ENCODE measurements at places on chromosomes 5 and 9. TPM values are rescaled to one million over a fixed set of nuclear protein-coding genes. Genes with fewer than 3 reads are reported as not detected.
A peak's percentile ranks its signal among the peaks of the same experiment; 100 is the strongest.

IFNA13 gene
- polyA plus RNA-seq: not detected

FOXD4L4 gene
- polyA plus RNA-seq: 0.13 TPM

FABP6 gene
- 1.3 TPM for polyA plus RNA-seq

C6 gene
- polyA plus RNA-seq: 0.02 TPM

GPR150 gene
- polyA plus RNA-seq: 0.06 TPM

BARHL1 gene
- polyA plus RNA-seq: not detected

PHYHD1 gene
- polyA plus RNA-seq: not detected

C5 gene
- 2.7 TPM for polyA plus RNA-seq

GRCh38 chr5:154575546-154576428 is 97.8 kb upstream of the HAND1 start:
- DNase-seq: no peak

DNA sequence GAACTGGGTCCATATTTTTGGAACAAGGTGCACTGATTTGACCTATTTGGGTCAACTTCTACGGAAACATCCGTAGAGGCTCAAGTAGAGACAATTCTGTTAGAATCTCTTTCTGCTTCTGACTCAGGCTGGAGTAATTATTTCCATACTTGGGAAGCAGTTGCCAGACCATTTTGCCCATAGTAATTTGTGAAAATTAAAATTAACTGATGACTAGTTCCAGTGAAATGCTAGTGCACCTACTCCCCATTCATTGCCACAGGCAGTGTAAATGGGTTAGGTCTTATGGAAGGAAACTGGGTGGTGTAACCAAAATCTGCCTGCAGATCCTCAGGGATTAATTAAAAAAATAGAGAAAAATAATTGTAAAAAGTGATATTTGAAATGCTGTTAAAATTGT is 201.1 kb downstream of the TENT4A start:
- DNase-seq: no peak

GRCh38 chr9:107931071-107931715 is 441.6 kb upstream of the KLF4 start:
- DNase-seq: no peak

- DNase-seq: no peak
These were observed 2.0 kb downstream of the OGN start for GRCh38 chr9:92402360-92402759.

GRCh38 chr9:135559606-135560005 is 1.9 kb upstream of the PAEP start:
- no peak for DNase-seq

GRCh38 chr5:23631302-23632045 is 124.1 kb downstream of the PRDM9 start:
- DNase-seq: no peak

DNA sequence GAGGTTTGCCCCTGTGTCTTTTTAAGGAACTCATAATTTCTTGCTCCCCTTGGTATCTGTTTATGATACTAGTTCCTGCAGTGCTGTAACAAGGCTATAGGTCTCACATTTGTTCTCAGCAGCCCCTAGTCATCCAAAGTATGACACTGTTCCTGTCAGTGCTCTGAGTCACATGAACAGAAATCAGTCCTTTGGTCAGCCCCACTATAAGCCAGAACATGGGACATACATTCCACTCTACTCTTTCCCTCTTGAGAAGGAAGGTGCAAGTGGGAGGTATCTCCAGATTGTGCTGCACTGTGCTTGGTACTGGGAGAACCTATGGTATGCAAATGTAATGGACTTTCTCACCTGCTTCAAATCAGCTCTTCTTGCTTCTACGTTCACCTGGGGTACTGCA is 87.0 kb downstream of the IARS1 start:
- no peak for DNase-seq

DNA sequence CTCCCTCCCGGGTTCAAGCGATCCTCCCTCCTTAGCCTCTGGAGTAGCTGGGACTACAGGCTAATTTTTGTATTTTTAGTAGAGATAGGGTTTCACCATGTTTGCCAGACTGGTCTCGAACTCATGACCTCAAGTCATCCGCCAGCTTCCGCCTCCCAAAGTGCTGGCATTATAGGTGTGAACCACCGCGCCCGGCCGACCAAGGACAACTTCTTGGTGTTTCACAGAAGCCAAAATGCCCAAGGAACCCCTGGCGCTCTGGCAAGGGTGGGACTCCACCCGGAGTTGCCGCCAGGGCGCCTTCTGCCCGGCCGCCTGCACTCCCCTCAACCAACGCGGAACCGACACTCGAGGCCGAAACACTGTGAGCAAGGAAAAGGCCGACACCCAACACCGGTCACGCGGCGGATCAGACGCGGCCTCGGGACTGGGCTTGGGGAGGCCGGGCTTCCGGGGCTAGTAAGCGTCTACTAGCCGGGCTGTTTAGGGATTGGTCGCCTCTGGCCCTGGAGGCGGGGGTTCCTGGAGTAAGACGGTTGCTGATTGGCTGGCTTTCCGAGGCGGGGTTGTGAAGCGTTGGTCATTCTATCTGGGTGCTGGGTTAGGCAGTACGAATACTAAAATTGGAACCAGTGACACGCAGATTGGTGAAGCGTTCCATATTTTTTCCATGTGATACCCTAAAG is 7.7 kb upstream of the CFAP157 start:
- DNase-seq: peak; percentile 98

DNA sequence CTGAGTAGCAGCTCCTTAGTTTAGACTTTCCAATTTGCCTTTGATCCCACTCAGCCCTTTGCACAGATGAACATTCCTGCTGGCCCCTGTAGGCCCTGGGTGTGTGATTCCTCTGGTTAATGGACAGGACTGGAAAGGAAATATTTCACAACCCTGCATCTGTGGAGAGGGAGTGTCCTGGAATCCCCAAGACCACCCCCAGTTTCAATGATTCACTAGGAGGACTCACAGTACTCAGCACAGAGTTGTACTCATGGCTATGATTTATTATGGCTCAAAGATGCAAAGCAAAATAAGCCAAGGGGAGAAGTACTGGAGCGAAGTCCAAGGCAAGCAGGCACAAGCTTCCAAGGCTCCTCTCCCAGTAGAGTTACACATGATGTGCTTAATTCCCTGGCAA is 42.4 kb upstream of the TJP2 start:
- DNase-seq: no peak

GRCh38 chr5:14306329-14306815 is 163.2 kb downstream of the TRIO start:
- no peak for DNase-seq

GRCh38 chr5:15585841-15586591 is 86.0 kb downstream of the FBXL7 start:
- no peak for DNase-seq

DNA sequence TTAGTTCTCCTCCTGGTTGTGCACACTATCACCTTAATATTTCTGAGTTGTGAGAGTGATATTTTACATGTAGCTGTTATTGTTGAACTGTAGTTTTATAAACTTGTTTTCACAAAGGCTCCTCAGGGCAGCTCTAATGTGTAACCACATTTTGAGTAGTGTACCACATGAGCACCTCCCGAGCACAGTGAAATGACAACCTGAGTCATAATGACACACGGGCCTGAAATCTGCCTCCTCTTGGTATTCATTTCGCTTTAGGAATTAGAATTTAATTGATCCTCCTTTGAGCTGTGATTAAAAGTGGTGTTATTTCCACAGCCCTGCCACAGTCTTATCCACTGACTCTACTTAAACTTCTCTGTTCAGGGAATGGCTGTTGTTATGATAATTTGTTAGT is 7.9 kb downstream of the MTRR start:
- DNase-seq: no peak

- no peak for DNase-seq
These were observed 122.8 kb upstream of the MAP3K1 start for GRCh38 chr5:56692359-56693219.

DNA sequence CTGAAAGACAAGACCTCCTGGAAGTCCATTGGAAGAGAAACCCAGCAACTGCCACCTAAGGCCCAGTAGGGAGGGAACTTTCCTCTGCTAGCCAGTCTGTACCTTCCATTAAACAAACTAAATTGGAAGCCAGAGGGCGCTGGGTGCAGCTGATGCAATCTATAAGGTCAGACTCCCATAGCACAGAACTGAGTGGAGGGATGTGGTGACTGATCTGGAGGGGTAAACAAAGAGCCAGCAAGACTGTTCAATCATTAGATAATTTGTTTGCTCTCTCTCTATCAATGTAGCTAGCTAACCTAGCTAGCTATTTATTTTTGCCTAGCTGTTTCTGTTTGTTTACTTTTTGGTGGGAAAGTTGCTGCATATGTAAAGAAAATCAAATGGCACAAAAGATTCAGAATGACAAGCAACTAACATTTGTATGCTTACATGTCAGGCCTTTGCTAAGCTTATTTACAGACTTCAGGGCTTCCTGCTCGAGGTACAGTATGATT is 291.8 kb upstream of the DAB2 start:
- peak; percentile 26 for DNase-seq
